ENCODE measurements at places on chromosomes 4 and X.

DNA sequence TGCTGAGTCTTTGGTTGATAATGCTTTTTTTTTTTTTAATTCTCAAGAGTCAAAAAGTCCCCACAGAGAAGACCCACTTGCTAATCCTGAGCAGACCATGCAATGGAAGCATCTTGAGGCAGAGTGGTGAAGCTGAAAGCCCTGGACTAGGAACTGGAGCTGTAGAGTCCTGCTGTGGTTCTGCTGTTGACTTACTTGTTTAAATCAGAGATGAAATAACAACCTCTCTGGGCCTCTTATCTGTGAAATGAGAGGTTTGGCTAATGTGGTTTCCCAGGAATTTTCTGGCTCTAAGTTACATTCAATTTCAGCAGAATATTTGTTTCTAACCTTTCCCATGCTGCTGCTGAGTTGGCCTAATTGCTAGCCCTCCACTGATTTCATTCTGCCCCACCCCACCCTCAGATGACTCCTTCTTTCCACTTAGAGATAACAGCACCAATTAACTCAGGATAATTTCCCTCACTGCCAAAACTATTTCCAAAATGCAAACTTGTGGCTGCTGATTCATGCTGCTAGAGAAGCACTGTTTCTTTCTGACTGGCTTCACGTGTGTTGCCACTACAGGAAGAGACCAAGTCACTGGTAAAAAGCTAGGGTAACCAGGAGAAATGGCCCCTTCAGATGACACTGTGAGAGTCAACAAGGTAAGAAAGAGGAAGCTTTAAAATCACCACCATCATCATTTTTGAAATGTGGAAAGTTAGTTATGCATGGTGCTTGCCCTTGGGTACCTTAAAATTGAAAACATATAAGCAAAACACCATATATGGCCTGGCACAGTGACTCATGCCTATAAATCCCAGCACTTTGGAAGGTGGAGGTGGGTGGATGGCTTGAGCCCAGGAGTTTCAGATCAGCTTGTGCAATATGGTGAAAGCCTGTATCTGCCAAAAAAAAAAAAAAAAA is 326.4 kb downstream of the DCHS2 start:
- DNase-seq: peak; percentile 82

GRCh38 chr4:101667348-101667747 is 123.2 kb upstream of the BANK1 start:
- no peak for DNase-seq

GRCh38 chr4:100079264-100079663 is 111.0 kb downstream of the DDIT4L start:
- DNase-seq: no peak

DNA sequence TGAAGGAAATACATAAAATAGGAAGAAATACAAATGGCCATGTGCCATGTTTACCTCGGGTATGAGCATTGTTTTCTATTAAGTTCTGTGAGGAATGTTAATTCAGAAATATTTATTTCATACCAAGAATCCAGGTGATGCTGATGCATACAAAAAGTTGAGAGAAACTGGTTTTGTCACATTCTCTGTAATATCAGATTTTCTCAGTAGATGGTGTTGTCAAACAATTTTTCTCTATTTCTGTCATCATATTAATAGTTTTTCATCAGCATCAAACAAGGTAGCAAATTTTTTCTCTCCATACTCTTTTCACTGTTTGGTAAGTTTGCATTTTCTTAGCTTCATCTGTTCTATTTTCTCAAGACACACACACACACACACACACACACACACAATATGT is 179.8 kb downstream of the KLHL4 start:
- no peak for DNase-seq

GRCh38 chr4:181952478-181952877 is 290.7 kb upstream of the TENM3 start:
- DNase-seq: peak; percentile 69

DNA sequence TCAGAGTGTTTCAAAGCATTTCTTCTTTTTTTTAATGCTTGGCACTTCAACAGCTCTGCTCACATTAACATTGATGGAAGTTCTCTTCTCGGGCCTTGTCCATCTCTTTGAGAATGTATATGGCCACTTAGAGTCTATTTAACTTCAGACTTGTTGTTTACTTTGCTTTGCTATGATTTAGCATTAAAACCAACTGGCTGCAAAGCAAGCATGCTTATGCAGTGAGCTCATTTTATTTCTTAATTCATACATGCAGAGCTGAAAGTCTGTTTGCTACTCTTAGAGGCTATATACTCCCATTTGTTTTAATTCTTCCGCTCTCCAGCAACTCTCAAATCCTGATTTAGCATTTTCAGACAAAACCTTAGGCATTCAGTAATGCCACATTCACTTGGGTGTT is 107.6 kb upstream of the PACRGL start:
- DNase-seq: no peak

DNA sequence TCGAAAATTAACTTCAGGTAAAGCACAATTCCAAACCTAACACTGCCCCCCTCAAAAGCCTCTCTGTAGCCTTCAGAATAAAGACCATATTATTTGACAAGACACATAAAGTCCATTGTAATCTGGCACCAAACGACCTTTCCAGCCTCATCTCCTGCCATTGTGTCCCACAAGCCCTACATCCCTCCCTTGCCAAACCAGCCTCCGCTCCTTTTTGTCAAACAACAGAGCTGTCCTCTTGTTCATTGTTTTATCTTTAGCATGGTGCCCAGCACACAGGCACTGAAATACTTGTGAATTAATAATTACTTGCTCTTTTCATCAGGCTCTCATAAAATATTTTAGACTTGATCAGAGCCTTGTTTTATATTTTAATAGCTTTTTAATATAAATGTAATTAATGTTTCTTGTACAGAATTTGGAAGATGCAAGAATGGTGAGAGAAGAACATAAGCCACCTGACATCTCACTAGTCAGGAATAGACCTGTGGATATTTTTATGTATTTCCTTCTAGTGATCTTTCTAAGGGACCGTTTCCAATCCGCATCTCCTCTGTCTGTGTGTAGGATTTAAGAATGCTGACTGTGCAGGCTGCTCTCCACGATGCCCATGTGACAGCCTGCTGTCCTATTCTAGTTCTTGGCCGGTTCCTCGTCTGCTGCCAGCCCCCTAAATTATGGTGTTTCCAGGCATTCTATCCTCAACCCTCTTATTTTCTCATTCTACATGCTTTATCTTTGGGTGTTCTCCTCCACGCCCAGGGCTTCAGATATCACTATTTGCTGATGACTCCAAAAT is 3.0 kb upstream of the IRF2 start:
- DNase-seq: no peak

- peak; percentile 21 for DNase-seq
Measured at GRCh38 chr4:1246111-1246881, 2.6 kb downstream of the CTBP1 start.

DNA sequence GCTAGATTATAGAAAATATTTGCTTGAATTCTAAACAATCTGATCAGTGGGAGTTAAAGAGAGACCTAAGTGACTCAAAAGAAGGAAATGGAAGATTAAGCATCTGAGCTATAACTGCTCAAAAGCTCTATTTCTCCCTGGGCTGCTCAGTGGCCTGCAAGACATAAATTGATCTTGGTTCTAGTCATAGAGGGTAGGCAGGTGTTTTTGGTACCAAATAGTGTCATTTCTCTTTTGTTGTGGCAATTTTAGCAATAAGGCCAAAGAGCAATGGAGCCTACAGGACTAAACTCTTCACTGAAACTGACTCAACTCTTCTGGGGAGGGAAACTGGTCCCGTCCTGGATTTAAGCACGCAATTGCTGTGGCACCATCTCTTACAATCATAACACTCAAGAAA is 33.9 kb upstream of the BMP2K start:
- DNase-seq: no peak

Data from GM03348 (cell line).